ENCODE measurements at places on chromosomes 5 and 9.

- DNase-seq, result no peak
These were observed 103.8 kb downstream of the MAP1B start for GRCh38 chr5:72210888-72211678.

GRCh38 chr5:178732281-178732680 lies 1.8 kb upstream of the ZNF354A start:
- no peak for DNase-seq

DNA sequence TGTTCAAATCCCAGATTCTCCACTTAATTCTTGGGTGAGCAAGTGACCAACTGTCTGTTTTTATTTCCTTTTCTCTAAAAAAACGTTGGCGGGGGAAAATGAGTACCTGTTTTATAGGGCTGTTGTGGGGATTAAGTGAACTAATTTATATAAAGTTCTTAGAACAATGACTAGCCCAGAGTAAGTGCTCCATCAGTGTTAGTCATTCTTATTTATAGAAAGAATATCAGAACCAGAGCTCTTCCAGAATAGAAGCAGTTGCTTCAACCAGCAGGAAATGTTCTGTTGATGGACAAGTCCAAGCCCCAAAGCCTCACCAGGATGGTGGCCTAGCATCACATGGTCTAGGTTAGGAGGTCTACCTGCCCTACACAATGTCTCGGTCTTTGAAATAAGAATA lies 379.2 kb downstream of the ACTL7B start:
- no peak for DNase-seq

- no peak for DNase-seq
These were observed 184.3 kb upstream of the IRX1 start for GRCh38 chr5:3411363-3411762.

GRCh38 chr9:16193066-16193465 lies 640.2 kb downstream of the CCDC171 start:
- DNase-seq, result no peak
